Endothelial cell of umbilical vein (primary cell): ENCODE measurements at places on chromosomes 5 and 9. TPM values are rescaled to one million over a fixed set of nuclear protein-coding genes. Genes with fewer than 3 reads are reported as not detected.

SLC27A6 gene
- total RNA-seq = 0.18 TPM in 1 of 2 replicates, not detected in the other

SCGB3A1 gene
- 0.73 TPM in 1 of 2 replicates, not detected in the other for total RNA-seq

FOXD4 gene
- total RNA-seq = 0.35 and 0.42 TPM in 2 replicates

CDH18 gene
- not detected in 2 replicates for total RNA-seq

GFPT2 gene
- total RNA-seq = 4.5 and 5.5 TPM in 2 replicates

STPG3 gene
- not detected in 2 replicates for total RNA-seq

TTC1 gene
- total RNA-seq = 59.6 and 62.6 TPM in 2 replicates

LCP2 gene
- not detected in 2 replicates for total RNA-seq

PCA3 gene
- total RNA-seq = 0.32 and 2.5 TPM in 2 replicates

PLEKHG4B gene
- not detected in 2 replicates for total RNA-seq

KCNV2 gene
- total RNA-seq = not detected in 2 replicates

PTGS1 gene
- total RNA-seq = 14.6 and 45.2 TPM in 2 replicates

CDH6 gene
- total RNA-seq = 0.35 TPM in 1 of 2 replicates, not detected in the other

SLC36A1 gene
- 8.6 and 11.8 TPM in 2 replicates for total RNA-seq

RAI14 gene
- 369 and 390 TPM in 2 replicates for total RNA-seq

IFNA21 gene
- total RNA-seq = not detected in 2 replicates

LURAP1L gene
- 1.3 and 3.3 TPM in 2 replicates for total RNA-seq

RNF183 gene
- total RNA-seq = not detected in 2 replicates

BDP1 gene
- total RNA-seq = 25.2 and 27.5 TPM in 2 replicates

GPR150 gene
- 0.31 and 0.35 TPM in 2 replicates for total RNA-seq
